Activated T-helper 2 cell treated with anti-CD3 and anti-CD28 coated beads, Interferon-gamma antibody, Interleukin-2, Interleukin-4, amounts not matched to agents 10 μg/mL and 5 μg/mL and 100 μg/mL, durations not matched to agents 14 hours and 24 hours and 36 hours (primary cell): ENCODE measurements at places on chromosomes 5 and 9. TPM values are rescaled to one million over a fixed set of nuclear protein-coding genes. Genes with fewer than 3 reads are reported as not detected.

TERT gene
- 11.8 and 12.0 TPM in 2 replicates for total RNA-seq

GRCh38 chr9:7211657-7212056 lies 453.9 kb downstream of the KDM4C start:
- no peak for DNase-seq

- no peak for DNase-seq
Observed at GRCh38 chr5:18051953-18052352, 417.7 kb downstream of the TAF11L14 start.

GRCh38 chr5:66361070-66361469 lies 217.0 kb downstream of the SREK1 start:
- no peak for DNase-seq

DNA sequence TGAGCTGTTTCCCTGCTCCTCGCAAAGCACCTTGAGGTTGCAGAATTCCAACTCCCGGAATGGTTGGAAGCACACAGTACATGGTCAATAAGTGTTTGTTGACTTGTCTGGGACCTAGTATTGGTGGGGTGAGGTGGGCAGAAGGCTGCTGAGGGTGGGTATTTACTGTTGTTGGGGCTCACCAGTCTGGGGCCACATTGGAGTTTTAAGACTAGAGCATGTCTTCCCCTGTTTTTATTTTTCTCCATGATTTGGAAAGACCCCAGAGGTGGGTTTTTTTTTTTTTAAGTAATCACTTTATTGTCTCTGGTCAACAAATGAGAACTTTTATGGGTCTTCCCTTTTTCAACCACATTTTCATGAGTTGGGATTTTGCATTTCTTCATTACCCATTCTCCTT lies 55.1 kb downstream of the IRF1 start:
- DNase-seq, result no peak

INSL6 gene
- total RNA-seq, result not detected in 2 replicates

DNA sequence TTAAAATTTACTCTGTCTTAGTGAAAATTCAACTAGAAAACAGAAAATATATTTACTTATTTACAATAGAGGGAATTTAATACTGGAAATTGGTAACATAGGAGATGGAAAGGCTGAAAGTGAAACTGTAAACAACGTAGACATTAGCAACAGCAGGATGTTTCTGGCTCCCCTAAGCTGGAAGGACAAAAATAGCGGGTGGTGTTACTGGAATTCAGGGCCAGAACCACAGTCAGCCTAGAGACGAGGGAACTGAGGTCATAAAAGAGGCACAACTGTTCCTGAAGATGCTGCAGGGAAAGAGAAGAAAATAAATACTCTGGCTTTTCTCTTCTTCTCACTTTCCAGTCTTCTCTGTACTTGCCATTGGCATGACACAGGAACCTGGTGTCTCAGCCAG lies 80.4 kb upstream of the NIPBL start:
- no peak for DNase-seq

GRCh38 chr9:106220415-106220814 lies 526.1 kb downstream of the TMEM38B start:
- no peak for DNase-seq

GRCh38 chr5:435961-436640 lies 6.9 kb upstream of the EXOC3 start:
- DNase-seq, result no peak

GRCh38 chr5:67118050-67118620 lies 78.5 kb downstream of the CD180 start:
- DNase-seq, result no peak

ADRA1B gene
- not detected in 2 replicates for total RNA-seq

PCDHGA9 gene
- 0.23 and 0.32 TPM in 2 replicates for total RNA-seq

DNA sequence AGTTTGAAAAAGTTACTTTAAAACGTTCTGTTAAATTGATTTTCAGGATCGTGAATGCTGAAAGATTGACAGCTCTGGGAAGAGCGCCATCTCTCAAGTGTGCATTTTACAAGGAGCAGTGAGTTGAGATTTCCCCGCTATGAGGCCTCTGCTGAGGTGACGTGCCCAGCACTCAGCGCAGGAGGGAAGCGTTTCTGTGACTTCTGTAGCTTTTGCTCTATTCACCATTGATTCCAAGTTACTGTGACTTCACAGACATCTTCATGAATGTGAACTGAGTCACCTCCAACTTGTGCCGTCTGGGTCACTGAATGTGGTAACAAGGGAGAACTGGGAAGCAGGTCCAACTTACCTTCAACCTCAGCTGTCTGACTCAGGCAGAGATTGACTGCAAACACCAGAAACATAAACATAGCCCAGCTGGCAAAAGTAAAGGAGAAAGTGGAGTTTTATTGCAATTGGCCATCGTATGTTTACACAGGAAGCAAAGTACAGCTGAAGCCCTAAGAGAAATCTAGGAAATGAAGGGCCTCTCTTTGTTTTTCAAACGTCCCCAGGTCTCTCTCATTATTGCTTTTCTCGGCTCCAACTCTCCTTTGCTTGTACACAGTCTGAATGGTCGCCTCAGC lies 428.8 kb upstream of the CLINT1 start:
- no peak for DNase-seq

MTAP gene
- total RNA-seq, result 66.6 and 79.9 TPM in 2 replicates

- DNase-seq, result peak; percentile 80
Observed at GRCh38 chr5:137888863-137889759, at the start of gene PKD2L2. TSS of gene PKD2L2 (plus strand) at chr5:137889457. CDS start at chr5:137889492, 35 bp downstream.

GRCh38 chr5:16313761-16314160 lies 134.2 kb upstream of the MARCHF11 start:
- DNase-seq, result no peak

BHMT2 gene
- not detected in 2 replicates for total RNA-seq

SPTAN1 gene
- 286 and 303 TPM in 2 replicates for total RNA-seq
